IPS DF 6.9 (cell line): ENCODE measurements at places on chromosomes 1 and 21.
A peak's percentile ranks its signal among the peaks of the same experiment; 100 is the strongest.

DNA sequence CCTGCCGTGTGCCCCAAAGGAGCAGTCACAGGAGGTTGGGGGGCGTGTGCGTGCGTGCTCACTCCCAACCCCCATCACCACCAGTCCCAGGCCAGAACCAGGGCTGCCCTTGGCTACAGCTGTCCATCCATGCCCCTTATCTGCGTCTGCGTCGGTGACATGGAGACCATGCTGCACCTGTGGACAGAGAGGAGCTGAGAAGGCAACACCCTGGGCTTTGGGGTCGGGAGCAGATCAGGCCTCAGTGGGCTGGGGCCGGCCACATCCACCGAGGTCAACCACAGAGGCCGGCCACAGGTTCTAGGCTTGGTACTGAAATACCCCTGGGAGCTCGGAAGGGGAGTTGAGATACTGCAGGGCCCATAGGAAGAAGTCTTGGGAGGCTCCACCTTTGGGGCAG, 23.5 kb downstream of the COL6A1 start:
- DNase-seq = no peak

- no peak for DNase-seq
Measured at GRCh38 chr1:245598524-245599305, 443.9 kb downstream of the KIF26B start.

GRCh38 chr1:158520021-158520420, 34.2 kb downstream of the OR6Y1 start:
- no peak for DNase-seq

- no peak for DNase-seq
Measured at GRCh38 chr1:37893673-37894072, 34.3 kb upstream of the MTF1 start.

GRCh38 chr1:197307551-197307950, 39.5 kb downstream of the CRB1 start:
- no peak for DNase-seq

DNA sequence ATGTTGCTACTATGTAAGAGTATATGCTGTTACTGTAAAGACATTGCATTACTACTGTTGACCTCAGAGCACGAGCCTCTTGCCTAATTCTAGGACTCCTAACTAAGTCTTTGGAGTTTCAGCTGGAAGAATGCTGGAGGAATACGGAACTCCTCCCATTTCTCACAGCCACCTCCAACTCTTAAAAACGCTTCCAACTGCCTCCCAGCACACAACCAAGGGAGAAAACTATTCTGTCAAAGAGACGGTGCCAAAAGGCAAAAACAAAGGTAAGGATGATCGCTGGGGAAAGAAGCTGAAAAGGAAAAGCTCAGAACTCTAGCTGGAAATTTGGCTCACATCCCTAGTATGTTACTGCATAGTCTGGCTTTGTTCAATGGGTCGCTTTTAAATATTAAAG, at the start of gene FMO2:
TSS of gene FMO2 (plus strand) at position 210 of the 400 bp plus-strand sequence. CDS start 414 bp downstream, outside the sequence.
- DNase-seq = no peak

GRCh38 chr1:179017383-179018326, 8.0 kb upstream of the FAM20B start:
- DNase-seq = no peak

GRCh38 chr1:9234223-9235095, at the start of gene H6PD:
Gene H6PD (plus strand): TSS chr1:9234774. CDS start chr1:9244935, 10,161 bp downstream.
- peak; percentile 47 for DNase-seq

DNA sequence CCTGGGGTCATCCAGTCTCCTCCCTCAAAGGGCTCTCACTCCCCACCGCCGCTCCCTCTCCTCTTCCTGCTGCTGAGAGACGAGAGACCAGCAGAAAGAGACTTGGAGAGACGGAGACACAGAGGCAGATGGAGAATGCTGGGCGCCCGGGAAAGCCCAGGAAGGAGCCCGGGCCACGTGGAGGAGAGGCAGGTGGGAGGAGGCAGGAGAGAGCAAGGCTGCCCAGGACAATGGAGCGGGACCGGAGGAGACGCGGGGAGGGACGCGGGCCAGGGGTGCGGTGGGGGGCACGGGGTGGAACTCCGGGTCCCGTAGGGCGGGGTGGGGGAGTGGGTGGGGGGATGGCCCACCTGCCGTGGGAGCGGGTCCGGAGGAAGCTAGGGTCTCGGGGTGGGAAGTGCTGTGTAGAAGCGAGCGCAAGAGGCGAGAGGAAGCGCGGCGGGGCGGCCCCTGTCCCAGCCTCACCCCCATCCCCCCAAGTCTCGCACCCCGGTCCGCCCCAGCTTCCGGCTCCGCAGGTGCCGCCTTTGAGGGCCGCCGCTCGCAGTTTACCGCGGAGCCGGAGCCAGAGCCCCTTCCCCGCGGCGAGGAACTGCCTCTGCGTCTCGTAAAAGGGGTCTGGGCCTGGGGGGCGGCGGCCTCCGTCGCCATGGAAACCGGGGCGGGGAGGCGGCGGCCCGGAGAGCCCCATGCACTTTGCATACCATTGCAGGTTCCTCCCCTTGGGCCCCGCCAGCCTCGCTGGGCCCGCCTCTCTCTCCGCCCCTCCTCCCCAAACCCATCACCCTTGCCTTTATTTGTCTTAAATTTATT, 11.7 kb upstream of the EPHA2 start:
- DNase-seq = no peak

DNA sequence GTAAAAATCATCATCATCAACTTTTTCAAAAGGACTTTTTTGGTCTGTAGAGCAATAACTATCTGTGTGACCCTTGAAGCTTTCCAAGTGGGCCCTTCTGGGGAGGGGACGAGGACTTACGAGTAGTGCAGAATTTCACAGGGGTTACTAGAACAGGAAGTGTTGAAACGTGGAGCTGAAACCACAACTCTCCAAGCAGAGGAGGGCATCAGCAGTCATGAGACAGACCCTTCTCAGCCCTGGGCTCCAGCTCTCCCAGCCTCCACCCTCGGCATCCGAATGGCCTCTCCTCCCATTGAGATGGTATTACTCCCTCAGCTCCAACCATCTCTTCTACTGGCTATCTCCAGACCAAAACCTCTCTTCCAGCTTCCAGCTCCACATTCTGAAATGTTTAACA, 3.6 kb downstream of the FAM89A start:
- no peak for DNase-seq

GRCh38 chr1:226882187-226882586, 11.8 kb downstream of the PSEN2 start:
- no peak for DNase-seq

- no peak for DNase-seq
Measured at GRCh38 chr1:184929711-184930202, 44.6 kb downstream of the NIBAN1 start.

DNA sequence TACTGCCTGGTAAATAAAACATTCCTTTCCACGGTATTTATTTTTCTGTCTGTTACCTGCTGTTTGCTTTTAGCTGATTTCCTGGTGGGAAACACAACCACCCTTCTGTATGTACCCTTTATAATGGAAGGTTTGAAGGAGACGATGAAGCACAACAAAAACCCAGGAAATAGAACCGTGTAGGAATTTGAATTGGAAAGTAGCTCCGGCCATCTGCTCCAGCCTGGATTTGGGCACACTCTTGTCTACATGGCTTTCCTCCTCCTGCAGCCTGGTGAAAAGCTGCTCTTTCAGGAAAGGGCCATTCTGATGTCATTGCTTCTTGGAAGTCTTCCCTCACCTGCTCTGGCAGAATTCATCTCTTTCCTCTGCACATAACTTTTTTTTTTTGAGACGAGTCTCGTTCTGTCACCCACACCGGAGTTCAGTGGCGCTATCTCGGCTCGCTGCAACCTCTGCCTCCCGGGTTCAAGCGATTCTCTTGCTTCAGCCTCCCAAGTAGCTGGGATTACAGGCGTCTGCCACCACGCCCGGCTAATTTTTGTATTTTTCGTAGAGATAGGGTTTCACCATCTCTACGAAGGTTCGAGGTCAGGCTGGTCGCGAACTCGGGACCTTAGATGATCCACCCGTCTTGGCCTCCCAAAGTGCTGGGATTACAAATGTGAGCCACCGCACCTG, 2.7 kb downstream of the AK4 start:
- DNase-seq = no peak

GRCh38 chr1:223852337-223852736, 6.6 kb upstream of the TP53BP2 start:
- no peak for DNase-seq

- no peak for DNase-seq
Measured at GRCh38 chr1:37128091-37128490, 93.8 kb upstream of the GRIK3 start.

DNA sequence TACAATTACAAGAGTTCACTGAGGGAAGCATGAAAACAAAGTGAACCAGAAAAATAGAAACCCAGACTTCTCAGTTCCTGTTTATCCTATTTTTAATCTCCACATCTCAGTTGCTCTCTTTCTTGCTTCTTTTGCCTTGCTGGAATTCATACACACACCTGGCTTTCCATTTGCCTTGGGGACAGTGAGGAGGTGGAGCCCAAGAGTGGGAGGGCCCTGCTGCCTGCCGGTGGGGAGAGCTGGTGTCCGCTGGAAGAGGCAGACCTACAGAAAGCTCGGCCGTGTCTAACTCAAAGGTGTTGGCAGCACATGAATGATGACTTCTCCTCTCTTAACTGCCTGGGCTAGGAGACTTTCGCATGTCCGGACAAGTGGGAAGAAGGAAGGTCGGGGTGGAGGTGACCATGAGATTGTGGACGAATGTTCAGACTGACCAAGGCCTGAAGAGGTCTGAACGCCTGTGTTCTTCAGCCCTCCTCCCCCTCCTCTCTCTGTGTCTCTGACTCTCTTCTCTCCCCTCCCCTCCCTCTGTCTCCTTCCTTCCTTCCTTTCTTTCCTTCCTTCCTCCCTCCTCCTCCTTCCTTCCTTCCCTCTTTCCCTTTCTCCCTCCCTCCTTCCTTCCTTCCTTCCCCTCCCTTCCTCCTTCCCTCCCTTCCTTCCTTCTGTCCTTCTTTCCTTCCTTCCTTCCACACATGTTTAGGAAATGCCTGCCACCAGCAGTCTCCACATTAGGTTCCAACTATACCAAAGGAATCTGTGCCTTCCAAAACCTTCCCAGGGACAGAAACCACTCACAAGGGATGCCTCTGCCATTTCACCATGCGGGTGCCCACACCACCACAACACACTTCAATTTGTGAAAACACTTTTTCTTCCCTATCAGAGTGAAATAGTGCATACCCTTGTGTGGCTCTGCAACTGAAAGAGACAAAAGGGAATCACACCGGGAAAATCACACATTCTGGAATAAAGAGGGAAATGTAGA, 157.3 kb upstream of the RUNX1 start:
- no peak for DNase-seq

DNA sequence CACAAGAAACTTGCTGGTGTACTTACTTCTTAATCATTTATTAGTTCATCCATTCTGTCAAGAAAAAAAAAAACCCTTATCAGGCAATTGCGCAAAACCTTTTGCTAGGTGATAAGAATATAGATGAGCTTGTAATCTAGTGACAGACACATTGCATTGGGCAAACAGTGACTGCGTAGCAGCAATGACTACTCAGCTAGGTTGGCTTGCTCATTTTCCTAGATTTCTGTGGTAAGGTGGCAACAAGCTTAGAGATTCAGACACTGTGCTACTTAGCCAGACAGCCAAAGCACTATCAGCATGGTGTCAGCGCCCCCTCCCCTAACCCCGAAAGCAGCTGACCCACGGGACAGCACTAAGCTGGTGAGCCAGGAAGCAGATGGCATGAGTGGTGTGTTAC, 203.1 kb downstream of the BARHL2 start:
- no peak for DNase-seq

GRCh38 chr1:179061360-179062282, 20.2 kb upstream of the TOR3A start:
- DNase-seq = no peak
